ENCODE measurements at places on chromosomes 5 and 9.

DNA sequence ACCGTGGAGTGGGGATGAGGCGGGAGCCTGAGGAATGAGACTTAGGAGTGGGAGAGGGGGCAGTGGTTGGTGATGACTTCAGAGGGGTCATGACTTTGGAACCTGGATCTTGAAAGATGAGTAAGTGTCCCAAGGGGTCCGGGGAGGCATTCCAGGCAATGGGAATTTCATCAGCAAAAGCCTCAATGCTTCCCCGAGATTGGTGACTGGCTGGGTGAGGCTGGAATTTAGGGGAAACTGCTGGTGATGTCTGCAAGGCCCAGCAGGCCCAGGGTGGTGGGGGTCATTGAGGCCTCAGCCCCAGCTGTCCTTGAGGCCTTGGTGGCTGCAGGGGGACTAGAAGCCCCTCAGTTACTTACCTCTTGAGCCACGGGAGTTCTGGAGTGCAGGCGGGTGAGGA is 7.5 kb downstream of the NDST1 start:
- no peak for DNase-seq

DNA sequence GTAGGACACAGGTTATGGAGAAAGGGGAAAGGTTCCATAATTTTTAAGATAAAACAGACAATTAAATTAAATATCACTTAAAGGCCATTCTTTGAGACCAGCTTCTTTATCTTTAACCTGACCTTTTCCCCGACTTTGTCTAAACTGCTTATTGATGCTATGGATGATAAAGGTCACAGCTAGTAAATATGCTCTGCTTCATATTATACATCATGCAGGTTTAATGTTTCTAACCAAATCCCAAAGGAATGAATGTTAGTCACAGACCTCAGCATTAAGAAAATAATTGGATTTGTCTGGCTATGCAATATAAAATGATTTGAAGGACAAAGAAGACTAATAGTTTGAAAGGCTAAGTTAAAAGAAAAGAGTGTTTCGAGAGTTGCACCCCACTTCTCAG is 147.6 kb downstream of the ST8SIA4 start:
- DNase-seq: no peak

GRCh38 chr5:322281-322941 is 897 bp downstream of the AHRR start:
- DNase-seq: no peak

GRCh38 chr9:101265261-101265660 is 119.5 kb downstream of the BAAT start:
- no peak for DNase-seq

GRCh38 chr9:84827216-84827765 is 157.8 kb downstream of the NTRK2 start:
- DNase-seq: no peak

DNA sequence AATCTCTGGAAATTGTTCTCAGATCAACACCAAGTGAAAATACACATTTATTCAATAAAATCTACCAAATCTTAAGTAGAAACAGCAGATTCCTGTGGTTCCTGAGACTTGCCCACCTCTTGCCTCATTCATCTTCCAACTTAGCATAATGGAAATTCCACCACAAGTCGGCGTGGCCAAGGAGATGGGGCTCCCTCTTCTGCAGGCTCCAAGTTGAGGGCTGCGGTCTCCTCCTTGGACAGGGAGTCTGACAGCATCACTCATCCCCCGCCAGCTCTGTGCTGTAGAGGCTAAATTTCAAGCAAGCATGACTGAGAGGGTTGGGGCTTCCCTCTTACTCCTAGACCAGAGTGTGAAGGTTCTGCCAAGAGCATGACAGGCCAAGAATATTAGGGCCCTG is 273.7 kb downstream of the DIRAS2 start:
- DNase-seq: no peak

Data from stimulated activated CD4-positive, alpha-beta T cell treated with anti-CD3 and anti-CD28 coated beads, Interleukin-1b, Interleukin-23, amount 100 ng/mL, for 24 hours (primary cell).